Mucosa of descending colon (tissue), 3 donors: ENCODE measurements at places on chromosomes 3 and 15. TPM values are rescaled to one million over a fixed set of nuclear protein-coding genes. Genes with fewer than 3 reads are reported as not detected.

- no peak for DNase-seq
Measured at GRCh38 chr15:55782901-55783300, 39.9 kb upstream of the PRTG start.

Gene LRRC34
- total RNA-seq: 0.49 TPM

GRCh38 chr15:70252951-70253320 lies 155.2 kb upstream of the TLE3 start:
- no peak for DNase-seq

Gene CHRNA7
- 12.2 TPM for total RNA-seq

DNA sequence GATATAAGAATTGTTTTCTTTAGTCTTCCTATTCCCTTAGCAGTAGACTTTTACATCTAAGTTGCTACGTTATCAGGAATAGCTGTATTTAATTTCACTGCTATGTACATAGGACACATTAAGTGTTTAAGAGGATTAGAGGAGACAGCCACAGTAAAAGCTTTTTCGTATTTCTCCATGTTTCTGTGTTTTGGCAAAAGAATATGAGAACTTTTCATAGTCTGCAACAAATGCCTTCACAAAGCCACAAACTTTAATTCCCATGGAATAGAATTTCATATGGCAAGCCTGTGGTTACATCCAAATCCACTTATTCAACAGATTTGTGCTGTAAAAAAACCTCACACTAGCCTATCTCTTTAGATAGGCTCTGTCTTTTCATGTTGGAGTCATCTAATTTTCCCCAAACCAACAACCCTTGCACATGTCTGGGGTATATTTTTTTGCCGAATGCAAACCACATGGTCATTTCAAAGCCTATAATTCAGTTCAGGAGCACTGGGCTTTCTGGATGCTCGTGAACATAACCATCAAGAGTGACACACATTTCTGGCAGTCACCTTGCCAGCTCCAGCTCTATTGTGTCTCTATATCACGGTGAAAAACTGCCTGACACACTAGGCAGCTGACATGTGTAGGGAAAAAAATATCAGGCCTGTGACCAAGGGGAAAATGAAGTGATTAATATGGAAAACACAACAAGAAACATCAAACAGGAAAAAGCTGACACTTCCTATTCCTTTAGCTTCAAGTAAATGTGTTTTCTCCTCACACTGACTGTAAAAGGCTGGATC lies 19.2 kb downstream of the PLD1 start:
- DNase-seq: no peak

- DNase-seq: no peak
Measured at GRCh38 chr3:73832426-73832825, 207.7 kb upstream of the PDZRN3 start.

Gene ABI3BP
- total RNA-seq: 47.0 TPM

Gene LRRK1
- 50.6 TPM for total RNA-seq

Gene CDC25A
- 3.4 TPM for total RNA-seq

DNA sequence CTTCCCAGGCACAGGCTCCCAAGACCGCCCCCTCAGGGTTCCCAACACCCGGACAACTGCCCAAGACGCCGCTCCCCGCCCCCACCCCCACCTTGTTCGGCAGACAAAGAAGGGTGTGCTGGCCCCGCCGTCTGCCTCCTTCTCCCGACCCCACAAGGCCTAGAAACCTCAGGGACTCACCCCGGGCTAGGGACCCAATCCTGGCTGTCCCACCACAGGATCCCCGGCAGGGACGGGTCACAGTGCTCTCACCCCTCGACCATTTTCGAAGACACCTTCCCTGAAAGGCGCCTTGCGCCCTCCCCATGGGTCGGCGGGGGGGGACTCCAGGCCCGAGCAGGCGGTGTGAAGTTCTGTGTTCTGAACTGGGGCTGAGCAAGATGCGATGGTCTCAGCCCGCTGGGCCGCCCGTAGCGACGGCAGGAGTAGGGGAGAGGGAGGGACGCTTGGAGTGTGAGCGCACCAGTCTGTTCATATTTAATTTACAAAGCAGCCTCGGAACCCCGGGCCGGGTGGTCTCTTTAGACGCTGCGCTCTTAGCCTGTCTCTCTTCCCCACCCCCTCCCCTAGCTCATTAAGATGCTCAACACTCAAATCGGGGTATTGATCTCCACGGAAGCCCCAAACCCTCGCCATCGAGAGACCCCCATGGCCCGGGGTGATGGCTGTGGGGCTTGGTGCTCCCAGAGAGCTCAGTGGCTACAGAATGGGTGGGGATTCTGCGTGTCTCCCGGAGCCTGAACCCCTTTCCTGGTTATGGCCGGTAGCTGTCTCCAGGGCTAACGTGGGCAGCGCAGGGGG lies 1.4 kb upstream of the ISLR2 start:
- DNase-seq: no peak

DNA sequence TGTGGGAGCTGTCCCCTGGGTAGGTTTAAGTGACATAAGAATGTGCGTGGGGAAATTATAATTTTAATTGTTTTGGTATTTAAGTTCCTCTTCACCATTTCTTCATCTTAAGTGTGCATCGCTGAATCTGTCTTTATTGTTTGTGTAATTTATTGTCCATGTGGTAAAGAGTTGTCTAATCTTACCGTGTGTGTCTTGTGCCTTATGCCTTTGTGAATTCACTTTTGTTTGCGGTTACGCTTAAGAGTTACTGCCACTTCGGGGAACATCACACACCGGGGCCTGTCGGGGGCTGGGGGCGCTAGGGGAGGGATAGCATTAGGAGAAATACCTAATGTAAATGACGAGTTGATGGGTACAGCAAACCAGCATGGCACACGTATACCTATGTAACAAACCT lies 767 bp downstream of the WDR48 start:
- DNase-seq: no peak

Gene STRIT1
- not detected for total RNA-seq

DNA sequence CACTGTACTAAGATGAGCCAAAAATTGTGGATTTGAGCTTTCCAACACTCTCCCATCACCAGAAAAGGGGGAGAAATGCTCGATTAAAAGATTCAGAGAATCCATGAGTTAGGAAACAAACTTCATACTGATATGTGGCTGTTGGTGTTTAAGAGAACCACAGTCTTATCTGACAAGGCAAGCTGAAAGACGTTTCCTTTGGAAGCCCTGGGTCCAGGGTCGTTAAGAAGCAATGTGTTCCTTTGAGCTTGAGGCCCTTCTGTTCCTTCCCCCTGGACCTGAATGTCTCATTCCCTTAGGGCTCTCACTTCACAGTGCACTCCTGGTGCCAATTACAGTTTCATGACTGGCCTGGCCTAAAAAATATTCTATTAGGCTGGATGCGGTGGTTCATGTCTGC lies 524.8 kb upstream of the PPP2R3A start:
- no peak for DNase-seq

Gene CYP11A1
- 0.52 TPM for total RNA-seq

GRCh38 chr15:22918596-22919140 lies 61.5 kb downstream of the CYFIP1 start:
- no peak for DNase-seq

GRCh38 chr15:92853222-92853621 lies 46.9 kb upstream of the CHD2 start:
- DNase-seq: no peak

GRCh38 chr15:101469520-101470288 lies 19.8 kb downstream of the PCSK6 start:
- no peak for DNase-seq
